Stimulated activated CD8-positive, alpha-beta memory T cell treated with anti-CD3 and anti-CD28 coated beads, Interleukin-15, amount 100 ng/mL, for 4 hours (primary cell): ENCODE measurements at places on chromosomes 11 and 22.
A peak's percentile ranks its signal among the peaks of the same experiment; 100 is the strongest.

GRCh38 chr11:12114193-12115033, 4.0 kb downstream of the MICAL2 start:
- DNase-seq, result no peak

DNA sequence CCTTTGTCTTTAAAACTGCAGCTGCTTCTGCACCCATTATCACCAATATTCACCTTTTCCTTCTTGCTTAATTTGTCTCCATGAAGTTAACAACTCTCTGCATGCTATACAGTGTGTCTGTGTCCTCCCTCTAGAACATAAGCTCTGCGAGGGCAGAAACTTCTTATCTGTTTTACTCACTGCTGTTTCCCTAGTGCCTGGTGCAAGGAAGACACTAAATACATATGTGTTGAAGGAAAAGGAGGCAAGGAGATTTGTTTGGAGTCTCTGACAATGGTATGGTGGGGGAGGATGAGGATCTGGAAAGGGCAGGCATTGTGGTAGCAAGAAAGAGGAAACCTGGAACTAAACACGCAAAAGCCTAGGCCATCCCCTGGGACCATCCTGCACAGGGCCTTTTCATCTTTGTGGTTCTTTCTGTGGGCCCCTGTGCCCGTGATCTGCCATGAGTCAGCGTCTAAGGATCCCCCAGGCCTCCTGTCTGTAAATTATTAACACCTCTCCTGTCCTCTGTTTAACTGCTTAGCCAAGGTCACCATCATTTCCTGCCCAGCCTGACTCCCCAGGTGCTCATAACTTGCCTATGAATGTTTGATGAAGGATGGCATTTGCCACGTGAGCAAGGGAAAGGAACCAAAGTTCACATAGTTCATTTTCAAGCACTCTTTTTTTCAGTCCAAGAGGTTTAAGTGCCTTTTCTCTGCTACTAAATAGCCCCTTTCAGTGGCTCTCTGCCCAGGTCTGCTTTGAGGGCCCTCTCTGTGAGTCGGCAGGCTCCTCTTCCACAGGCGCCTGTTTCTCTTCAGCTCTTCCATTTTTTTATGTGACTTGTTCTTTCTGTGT, 131.1 kb downstream of the RASSF10 start:
- DNase-seq, result no peak

- DNase-seq, result peak; percentile 25
Observed at GRCh38 chr22:46542011-46542985, 4.9 kb upstream of the CELSR1 start.

DNA sequence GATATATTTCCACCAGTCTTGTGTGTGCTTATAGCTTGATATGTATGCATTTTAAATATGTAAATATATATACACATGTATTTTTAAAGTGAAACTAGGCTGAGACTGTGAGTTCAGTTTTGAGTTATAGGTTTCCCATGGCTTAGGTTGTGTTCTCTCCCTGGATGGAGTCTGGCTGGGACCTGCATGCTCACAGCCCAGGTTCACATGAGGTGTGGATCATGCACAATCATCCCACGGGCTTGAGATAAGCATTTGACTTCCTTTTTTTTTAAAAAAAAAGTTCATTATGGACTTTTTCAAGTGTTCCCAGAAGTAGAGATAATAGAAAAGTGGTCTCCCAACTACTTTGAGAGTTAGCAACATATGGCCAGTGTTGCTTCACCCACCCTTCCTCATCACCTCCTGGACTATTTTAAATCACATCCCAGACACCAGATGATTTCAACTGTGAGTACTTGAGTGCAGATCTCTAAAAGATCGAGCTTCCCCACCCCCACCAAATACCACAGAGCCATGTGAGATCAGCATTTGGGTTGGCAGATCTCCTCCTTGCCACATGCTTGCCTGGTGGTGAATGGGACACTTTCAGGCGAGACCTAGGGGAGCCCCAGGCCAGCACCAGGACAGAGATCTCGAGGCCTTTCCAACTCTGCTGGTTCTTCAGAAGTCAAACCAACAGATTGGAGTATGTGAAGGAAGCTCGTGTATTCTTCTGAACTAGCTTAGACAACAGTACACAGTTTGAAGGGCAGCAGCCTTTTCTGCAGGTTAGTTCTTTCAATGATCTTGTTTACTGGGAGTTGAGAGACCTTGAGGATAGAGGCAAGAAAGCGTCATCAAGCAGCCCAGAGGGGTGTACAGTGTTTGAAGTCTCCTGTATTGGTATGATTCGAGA, 15.9 kb downstream of the MED15 start:
- no peak for DNase-seq
